ENCODE measurements at places on chromosomes 6 and 20.

GRCh38 chr6:130033949-130034348 lies 15.6 kb downstream of the L3MBTL3 start:
- DNase-seq, result no peak

- DNase-seq, result no peak
Observed at GRCh38 chr20:57031867-57032355, 234.5 kb downstream of the BMP7 start.

GRCh38 chr20:59010995-59011873 lies 4.2 kb upstream of the CTSZ start:
- DNase-seq, result no peak

- DNase-seq, result no peak
Observed at GRCh38 chr6:37007340-37008043, 2.0 kb downstream of the FGD2 start.

DNA sequence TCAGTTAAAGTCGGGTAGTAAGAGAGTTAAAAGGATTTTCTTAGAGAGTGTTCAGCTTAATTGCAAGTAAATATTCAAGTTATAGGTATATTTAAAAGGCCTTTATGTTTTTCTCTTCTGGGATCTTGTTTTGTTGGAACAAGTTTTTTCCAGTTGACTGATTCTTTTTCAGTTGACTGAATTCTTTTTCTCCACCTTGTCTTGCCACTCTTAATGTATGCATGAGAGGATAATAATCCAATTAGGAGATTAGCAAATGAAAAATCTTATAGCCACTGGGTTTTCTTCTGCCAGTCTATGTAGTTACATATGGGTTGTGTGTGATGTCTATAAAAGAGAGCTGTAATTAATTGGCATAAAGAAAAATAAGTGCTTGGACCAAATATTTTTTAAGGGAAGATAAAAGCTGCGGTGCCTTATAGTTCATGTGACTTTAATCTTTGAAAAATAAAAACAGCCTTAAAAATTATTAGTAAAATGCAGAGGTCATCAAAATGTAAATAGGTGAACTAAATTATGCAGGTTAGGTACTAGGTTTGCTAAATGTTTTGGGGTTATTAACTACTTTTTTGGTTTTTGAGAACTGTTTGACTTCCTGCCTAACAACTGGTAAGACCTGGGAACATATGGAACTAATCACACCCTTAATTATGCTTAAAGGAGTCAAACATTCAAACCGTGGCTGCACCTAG lies 367.2 kb downstream of the HTR1B start:
- no peak for DNase-seq

DNA sequence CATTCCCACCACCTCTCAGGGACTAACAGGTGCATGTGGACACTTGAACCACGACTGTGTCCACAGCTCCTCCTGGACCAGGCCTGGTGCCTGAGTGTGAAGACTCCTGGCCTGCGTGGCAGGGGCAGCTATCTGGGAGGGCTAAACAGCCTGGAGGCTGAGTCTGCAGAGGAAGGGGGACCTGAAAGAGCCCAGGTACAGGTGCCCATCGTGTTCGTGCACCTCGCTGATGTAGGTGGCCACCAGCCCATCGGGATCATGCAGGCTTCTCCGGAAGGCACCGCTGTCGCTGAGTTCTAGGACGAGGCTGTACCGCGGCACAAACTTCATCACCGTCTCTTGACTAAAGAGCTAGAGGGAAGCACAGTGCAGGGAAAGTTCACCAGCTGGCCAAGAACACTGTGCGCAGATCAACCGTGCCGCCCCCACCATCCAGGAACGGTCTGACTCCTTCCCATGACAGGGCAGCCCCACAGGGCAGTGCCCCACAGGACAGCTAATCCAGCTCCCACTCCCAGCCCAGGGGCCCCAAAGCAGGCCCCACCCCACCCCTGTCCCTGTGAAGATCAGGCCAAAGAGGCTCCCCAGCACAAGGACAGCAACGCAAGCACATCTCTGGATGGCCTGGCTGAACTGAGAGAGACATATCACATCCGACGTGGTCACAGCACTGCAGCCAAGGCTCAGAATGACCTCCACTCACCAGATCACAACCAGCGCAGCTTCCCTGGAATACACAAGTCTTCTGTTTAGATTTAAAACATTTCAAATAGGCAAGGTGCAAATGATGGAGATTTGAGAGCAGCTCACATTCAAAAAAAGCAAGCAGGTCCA lies 14.8 kb downstream of the CST7 start:
- DNase-seq, result no peak

- no peak for DNase-seq
Observed at GRCh38 chr20:33166533-33167113, 1.3 kb upstream of the BPIFA2 start.

DNA sequence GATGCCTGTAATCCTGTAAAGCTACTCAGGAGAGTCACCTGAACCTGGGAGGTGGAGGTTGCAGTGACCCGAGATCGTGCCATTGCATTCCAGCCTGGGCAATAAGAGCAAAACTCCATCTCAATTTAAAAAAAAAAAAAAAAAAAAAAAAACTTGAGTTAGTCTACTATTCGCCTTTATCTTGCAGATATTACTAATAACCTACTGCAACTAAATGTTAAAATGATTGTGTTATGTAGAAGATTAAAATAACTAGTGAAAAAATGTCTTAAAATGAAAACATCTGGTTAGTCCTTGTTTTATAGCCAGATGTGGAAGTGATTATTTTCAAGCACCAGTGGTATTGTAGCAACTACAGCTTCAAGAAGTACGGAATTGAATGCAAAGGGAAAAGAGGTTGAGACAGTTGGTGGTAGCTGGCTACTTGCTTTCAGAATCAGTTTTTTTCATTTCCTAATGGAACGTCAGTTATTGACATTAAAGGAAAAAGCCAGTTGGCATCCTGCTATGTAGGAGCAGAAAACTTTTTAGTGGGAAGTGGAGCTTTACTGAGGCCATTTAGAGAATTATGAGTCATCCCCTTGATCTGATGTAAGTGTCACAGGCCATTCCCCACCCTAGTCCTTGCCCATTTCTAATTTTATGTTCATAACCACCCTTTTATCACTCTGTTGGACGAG lies 43.8 kb upstream of the DYNLRB1 start:
- DNase-seq, result no peak

- no peak for DNase-seq
Observed at GRCh38 chr20:58938541-58938940, 42.5 kb upstream of the NELFCD start.

GRCh38 chr20:18057994-18058349 lies 256 bp upstream of the OVOL2 start:
- no peak for DNase-seq

DNA sequence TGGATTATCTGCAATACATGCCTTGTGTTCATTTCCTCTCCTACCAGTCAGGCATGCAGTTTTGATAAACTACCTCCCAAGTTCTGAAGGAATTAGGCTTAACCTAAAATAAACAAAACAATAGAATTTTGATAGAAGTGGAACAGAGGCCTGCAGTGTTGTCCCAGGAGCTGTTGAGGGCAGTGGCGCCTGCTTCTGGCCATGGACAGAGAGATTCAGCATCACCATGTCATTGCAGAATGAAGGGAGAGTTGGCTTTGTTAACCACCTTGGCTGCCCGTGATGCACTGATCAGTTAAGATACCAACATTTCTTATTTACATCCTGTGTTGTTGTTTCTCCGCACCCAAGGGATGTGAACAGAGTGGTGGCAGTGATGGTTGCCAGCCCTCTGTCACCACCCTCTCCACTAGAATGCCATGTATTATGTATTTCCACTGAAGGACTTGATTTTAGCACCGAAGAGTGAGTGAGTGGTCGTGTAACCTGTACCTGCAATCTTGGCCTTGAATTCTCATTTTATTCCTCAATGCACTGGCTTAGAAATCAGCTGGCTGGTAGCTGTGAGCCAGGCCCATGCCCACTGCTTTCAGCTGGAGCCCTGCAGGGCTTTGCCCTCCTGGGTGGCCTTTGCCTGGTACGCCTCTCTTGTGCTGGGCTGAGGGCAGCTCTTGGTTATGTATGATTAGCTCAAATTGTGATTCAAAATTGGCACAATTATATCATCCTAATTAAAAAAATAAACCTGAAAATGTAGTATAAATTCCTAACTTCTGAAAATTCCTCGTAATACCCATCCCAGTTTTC lies 56.5 kb downstream of the SHLD1 start:
- no peak for DNase-seq

GRCh38 chr20:3275064-3275935 lies 36.3 kb upstream of the SLC4A11 start:
- DNase-seq, result no peak

GRCh38 chr6:162864911-162865310 lies 137.1 kb downstream of the PACRG start:
- no peak for DNase-seq

- peak; percentile 40 for DNase-seq
Observed at GRCh38 chr6:90295854-90296340, 746 bp downstream of the BACH2 start.

- no peak for DNase-seq
Observed at GRCh38 chr6:129859524-129859923, 1.6 kb downstream of the TMEM244 start.

DNA sequence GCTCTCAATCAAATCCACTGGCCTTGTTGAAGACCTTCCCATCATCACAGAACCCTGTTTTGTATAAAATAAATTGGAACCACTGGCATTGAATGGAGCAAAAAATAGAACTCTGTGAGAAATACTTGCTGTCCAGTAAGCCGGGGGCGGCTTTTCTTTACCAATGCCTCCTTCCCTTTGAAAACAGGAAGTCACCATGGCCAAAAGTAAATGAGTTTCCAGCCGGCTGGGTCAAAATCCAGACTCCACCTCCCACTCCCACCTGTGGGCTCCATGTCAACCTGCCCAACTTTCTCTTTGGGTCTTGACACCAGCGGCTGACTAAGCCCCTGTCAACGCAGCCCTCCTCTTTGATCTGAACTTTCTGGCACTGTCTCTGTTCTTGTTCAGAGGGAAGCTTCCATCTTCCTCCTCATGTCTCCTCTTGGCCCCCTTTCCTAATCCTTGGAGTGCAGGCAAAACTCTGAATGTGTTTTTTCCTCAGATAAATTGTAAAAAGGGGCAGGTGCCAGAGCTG lies 95.2 kb downstream of the TFAP2C start:
- DNase-seq, result no peak

DNA sequence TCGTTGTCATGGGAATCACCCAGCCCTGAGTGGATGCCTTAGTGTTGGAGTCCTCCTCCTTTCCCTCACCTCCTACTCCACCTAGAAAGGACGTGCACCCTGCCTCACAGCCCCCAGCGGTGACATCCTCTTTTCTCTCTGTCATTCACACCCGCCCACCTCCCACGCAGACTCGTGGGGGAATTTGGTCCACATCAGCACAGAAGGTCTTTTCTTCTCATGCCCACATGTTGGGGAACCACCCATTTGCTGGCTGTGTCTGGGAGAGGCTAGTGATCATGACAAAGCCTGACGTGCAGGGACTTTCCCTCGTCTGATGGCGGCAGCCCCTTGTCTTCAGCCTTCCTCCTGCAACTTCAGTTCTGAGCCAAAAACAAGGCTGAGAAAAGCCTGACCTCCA lies 96.0 kb upstream of the CNKSR3 start:
- no peak for DNase-seq

GRCh38 chr6:14088600-14089192 lies 28.9 kb upstream of the CD83 start:
- no peak for DNase-seq

DNA sequence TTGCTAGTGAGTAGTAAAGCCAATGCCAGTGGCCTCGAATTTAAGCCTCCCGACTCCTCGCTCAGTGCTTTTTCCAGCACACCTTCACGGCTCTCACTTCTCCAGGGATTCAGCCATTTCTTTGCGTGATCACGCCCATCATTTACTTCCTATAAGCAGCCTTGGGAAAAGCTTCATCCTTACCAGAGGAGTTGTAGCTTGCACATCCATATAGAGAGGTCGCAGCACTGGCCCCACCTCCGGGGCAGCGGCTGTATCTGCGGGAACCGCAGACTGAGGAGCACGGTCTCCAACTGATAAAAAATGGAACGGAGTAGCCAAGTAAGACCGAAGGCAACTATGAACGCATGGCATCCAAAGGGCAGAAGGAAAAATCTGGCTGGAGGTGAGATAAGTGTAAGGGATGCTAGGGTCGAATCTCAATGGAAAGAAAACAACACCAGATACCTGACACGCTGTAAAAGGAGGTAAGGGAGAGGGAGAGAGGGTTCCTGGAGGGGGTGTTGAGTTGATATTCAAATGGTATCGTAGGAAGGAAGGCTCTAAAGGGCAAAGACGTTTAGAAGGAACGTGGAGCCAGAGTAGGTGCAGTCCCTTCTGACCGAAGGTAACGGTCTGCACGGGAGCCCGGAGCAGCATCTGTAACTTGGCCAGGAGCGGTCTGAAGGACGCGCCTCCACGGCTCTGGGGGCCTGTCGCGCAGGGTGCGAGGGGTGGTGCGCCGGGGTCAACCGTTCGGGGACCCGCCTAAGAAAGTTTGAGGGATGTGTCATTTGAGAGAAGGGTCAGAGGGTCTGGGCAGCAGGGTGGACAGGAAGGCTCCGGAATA lies 640 bp downstream of the NFS1 start:
- DNase-seq, result no peak

DNA sequence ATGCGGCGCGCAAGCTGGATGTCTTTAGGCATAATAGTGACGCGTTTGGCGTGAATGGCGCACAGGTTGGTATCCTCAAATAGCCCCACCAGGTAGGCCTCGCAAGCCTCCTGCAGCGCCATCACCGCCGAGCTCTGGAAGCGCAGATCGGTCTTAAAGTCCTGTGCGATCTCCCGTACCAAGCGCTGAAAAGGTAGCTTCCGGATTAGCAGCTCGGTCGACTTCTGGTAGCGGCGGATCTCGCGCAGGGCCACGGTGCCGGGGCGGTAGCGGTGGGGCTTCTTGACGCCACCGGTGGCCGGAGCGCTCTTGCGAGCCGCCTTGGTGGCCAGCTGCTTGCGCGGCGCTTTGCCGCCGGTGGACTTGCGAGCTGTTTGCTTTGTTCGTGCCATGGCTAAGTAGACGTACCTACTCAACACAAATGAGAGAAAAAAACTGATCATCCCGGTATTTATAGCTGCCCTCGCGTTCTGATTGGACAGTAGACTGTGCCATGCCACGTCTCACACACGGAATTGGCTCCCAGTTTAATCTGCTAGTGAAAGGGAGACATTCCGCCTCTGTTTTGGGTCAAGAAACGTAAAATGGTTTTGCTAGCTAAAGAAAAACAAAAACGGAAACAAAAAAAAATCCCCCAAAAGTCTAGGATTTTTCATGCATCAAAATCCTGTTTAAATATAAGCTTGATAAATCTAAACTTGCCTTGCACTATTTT lies 40.1 kb downstream of the OR2B2 start:
- peak; percentile 62 for DNase-seq

- DNase-seq, result no peak
Observed at GRCh38 chr20:8983478-8984345, 85.2 kb upstream of the PLCB4 start.

- no peak for DNase-seq
Observed at GRCh38 chr20:58010186-58010585, 218.3 kb downstream of the ANKRD60 start.

GRCh38 chr20:24535941-24536730 lies 66.7 kb downstream of the SYNDIG1 start:
- DNase-seq, result no peak

DNA sequence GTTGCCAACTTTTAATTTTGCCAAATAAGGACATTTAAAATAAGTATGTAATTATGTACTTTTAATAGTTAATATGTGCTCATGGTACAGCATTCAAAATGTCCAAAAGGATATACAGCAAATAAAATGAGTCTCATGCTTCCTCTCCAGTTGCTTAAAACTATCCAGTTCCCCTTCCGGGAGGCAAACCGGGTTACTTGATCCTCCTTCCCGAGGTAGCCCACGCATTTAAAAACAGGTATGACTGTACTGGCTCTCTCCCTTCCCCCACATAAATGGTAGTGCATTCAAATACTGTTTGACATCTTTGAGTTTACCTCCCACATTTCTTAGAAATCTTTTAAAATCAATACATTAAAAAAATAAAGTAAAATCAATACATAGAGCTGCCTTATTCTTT lies 66.4 kb downstream of the PHF20 start:
- no peak for DNase-seq
